Inflammatory macrophage (primary cell): ENCODE measurements at places on chromosomes 13 and 19.

DNA sequence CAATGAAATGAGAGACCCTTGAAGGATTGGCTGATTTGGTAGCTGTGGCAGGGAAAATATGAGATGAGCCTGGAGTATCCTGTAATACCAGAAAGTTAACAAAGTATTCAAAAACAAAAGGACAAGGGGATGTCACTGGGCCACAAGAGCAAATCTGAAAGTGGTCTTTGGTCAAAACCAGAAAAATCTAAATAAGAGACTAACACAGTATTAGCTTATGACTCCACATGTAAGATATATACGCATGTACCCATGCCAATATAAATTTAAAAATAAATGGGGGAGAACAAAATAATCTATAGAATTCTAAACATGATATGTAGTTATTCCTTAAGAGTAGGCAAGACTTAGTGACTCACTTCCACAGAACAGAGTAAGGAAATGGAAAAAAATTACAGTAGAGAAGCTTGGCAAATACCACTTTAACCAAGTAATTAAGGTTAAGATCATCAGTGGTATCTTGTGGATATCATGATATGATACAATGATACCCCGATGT, 16.9 kb downstream of the KLF12 start:
- no peak for DNase-seq

DNA sequence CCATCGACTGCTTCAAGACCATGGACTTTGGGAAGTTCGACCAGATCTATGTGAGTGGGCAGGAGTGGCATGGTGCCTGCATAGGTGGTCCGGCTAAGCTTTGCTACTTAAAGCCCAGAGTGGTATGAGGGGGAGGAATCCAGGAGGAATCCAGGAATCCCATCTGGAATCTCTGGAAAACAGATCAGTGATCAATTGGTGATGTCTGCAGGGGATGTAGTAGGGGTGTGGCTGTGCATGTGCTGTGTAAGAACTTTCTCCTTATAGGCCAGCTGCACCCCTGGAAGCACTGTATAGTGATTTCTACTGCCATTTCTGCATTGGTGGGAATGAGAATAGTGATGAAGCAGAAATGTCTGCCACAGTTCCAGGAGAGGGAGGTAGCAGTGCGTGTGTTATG, 23.6 kb downstream of the PNPLA6 start:
- DNase-seq = no peak

GRCh38 chr19:1749373-1750342, 3.6 kb upstream of the ONECUT3 start:
- no peak for DNase-seq

DNA sequence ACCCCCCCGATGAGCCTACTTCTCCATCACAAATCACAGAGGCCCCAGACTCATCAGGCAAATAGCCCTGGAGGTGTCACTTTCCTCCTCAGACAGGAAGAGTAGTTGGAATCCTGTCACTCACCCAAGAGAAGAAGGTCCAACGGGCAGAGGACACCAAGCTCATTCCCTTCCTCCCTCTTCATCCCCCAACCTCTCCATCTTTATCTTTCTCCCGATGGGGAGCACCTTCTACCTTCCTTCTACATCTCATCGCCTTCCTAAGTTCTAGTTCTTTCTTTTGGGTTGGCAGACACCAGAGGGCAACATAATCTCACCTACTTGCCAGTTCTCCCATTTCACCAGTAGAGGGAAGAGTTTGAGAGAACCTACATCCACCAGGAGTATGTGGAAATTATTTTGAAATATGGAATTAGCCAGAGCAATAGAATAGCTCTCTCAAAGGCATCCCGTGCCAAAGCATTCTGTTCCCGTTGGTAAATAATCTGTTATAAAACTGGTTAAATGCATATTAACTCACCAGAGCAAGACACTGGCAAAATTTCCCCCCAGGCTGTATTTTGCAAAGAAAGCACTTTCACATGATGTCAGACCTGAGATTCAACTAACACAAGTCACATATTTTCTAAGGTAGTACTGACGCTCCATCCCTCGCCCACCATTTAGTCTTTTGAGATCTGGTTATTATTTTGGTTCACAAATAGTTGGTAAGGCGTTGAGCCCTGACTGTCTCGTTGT, 55.0 kb downstream of the ZIC5 start:
- peak; percentile 57 for DNase-seq

- DNase-seq = peak; percentile 54
These were observed 17.7 kb downstream of the ZMYM5 start for GRCh38 chr13:19845758-19846157.

DNA sequence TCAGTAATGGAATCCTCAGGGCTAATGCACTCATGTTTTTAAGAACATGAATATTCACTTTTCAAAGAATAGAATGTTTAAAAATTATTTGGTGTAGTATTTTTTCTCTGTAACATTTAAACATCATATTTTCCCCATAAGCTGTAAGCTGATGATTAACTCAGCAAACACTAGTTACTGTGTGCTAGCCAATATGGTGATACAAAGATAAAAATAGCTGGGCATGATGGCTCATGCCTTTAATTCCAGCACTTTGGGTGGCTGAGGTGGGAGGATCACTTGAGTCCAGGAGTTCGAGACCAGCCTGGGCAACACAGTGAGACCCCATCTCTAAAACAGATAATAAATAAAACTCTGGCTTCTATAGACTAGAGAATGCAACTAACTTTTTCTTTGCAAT, 13.2 kb downstream of the RNF17 start:
- DNase-seq = no peak

- DNase-seq = peak; percentile 33
These were observed 165.5 kb upstream of the KLF12 start for GRCh38 chr13:74299721-74300120.

- peak; percentile 26 for DNase-seq
These were observed 24.2 kb downstream of the NEK5 start for GRCh38 chr13:52104624-52105023.
